ENCODE measurements at places on chromosomes 2 and 18. TPM values are rescaled to one million over a fixed set of nuclear protein-coding genes. Genes with fewer than 3 reads are reported as not detected.

GRCh38 chr2:236872981-236873380 is 212.7 kb upstream of the COPS8 start:
- DNase-seq: no peak

DNA sequence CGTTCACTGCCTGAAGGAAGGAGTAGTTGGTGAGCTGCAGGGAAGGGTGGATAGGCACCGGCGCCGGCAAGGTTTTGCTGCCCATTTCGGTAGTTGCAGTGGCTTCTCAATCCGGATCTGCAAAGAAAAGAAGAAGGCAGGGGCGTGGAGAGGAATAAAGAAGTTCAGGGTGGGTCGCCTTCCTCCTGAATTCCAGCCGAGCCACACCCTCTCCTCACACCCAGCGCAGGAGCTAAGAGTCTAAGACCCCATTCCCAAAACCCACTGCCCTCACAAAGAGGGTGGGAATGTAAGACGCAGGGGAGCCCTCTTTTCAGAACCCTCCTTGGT is 4.7 kb downstream of the OSR1 start:
- DNase-seq: no peak

- DNase-seq: no peak
Observed at GRCh38 chr2:202164411-202164810, 74.0 kb downstream of the SUMO1 start.

- no peak for DNase-seq
Observed at GRCh38 chr2:224060783-224061482, 21.8 kb upstream of the SERPINE2 start.

GRCh38 chr2:31973665-31974064 is 37.1 kb downstream of the MEMO1 start:
- DNase-seq: no peak

DNA sequence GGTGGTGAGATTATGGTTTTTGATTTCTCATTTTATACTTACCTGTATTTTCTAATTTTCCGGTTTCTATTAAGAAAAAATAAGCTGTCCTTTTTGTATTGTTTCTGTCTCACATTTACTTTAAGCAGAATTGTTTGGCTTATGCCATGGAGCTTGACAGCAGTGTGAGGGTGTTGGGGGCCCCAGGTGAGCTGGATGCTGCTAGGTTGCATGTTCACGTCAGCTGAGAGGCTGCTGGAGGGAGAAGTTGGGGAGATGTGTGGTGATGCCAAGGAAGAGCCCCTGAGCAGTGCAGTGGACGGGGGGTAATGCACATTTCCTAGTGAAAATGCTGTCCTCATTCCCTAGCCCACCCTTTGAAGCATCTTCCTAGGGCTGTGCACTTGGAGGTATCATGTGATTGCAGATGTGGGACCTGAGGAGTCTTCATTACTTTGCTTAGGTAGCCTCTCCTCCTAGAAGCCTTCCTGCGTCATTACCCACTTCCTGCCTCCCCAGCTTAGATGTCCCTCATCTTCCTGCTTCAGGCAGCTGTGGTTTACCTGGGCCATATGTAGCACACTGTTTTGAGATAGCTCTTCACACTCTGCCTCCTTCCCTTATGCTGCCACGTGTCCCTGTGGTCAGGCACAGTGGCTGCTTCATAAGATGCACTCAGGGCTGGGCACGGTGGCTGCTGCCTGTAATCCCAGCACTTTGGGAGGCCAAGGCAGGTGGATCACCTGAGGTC is 16.2 kb downstream of the ATG16L1 start:
- peak; percentile 79 for DNase-seq

DNA sequence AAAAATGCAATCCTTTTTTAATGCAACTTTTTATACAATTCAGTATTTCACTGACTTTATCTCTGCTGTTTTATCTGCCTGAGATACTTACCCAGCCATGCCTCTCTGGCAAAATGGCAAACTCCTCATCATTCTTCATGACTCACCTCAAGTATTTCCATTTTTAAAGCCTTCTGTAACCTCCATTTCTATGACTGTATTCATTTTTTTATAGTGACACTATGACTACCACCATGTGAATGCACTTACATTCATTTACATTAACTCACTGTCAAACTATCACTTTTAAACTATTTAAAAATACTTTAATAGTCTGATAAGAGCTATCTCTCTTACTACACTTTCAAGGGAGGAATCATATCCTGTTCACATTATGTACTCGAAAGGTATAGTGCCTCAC is 99.4 kb upstream of the SCN7A start:
- DNase-seq: no peak

- no peak for DNase-seq
Observed at GRCh38 chr2:69177785-69178636, 165.0 kb downstream of the ANTXR1 start.

GRCh38 chr18:63207143-63207790 is 112.3 kb downstream of the BCL2 start:
- DNase-seq: peak; percentile 48

DNA sequence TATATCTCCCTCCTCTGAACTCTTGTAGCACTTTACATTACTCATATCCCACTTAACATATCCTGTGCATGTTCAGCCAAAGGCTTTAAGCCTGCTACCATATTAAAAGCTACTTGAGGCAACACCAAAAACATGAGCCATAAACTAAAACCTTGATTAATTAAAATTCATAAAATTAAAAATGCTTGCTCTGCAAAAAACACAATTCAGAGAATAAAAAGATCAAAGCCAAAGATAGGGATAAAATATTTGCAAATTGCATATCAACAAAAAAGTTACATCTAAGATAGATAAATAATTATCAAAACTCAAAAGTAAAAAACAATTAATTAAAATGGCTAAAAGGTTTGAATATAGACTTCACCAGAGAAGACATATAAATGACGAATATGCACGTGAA is 495.4 kb upstream of the PIK3C3 start:
- no peak for DNase-seq

- no peak for DNase-seq
Observed at GRCh38 chr2:39107724-39108273, 13.1 kb downstream of the SOS1 start.

GRCh38 chr2:198453866-198454265 is 649.5 kb downstream of the PLCL1 start:
- DNase-seq: no peak

Gene EMILIN1
- 0.91 TPM for total RNA-seq

Gene PLEKHH2
- total RNA-seq: 1.9 TPM

Gene ITGA6
- 22.8 TPM for total RNA-seq
